ENCODE measurements at places on chromosomes 1 and 21. TPM values are rescaled to one million over a fixed set of nuclear protein-coding genes. Genes with fewer than 3 reads are reported as not detected.

GRCh38 chr1:94067196-94067595 is 53.8 kb downstream of the ABCA4 start:
- H3K4me3 ChIP-seq, result no peak overlapping the region
- H3K36me3 ChIP-seq, result no peaks in the 10 kb centered on the region
- no peak overlapping the region for H3K27ac ChIP-seq
- no peak for DNase-seq

- no peaks in the 10 kb centered on the region for H3K27me3 ChIP-seq
- no peak for DNase-seq
- H3K4me3 ChIP-seq, result no peak overlapping the region
- H3K4me1 ChIP-seq, result no peaks in the 10 kb centered on the region
- H3K27ac ChIP-seq, result no peak overlapping the region
- H3K36me3 ChIP-seq, result peaks cover 40% of the 10 kb centered on the region
Observed at GRCh38 chr1:39328586-39329121, 124.2 kb downstream of the MACF1 start.

DNA sequence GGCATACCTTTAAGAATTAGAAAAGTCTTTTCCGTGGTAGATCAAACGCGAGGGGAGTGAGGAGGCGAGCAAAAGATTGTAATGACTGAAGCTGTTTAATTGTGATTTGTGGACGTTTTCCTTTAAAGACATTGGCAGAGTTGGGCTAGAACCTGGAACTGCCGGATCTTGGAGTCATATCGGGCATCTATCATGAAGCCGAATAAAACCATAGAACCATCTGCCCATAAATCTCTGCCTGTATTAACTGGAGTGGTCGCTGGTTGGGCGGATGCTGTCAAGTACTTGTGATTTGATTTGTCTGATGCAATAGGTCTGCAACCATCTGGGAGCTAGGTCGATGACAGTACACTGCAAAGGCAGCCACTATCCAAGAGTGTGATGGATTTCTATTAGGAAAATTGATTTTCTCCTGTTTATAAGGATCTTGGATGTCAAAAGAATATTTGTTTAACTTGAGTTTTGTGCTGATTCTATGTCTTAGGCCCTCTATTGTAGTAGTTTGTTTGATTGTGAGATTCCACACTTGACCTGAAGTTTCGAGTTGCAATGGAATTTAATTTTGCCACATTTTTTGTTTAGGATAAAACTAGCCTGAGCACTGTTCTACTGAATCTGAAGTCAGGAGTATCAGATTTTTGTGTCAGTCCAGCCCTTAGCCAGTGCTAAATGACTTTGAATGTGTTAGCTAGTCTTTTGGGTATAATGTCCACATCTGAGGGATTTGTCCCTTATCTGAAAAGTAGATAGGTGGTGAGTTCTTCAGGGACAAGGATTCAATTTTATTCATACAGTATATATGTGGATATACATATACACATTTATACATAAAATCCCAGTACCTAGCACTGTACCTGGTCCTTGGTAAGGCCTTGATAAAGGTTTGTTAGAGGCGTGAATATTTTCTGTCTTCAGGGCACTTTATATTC is 1.2 kb downstream of the SARS1 start:
- H3K36me3 ChIP-seq, result peaks cover 33% of the 10 kb centered on the region
- H3K4me3 ChIP-seq, result peak overlapping the region; percentile 98
- DNase-seq, result peak; percentile 87

DNA sequence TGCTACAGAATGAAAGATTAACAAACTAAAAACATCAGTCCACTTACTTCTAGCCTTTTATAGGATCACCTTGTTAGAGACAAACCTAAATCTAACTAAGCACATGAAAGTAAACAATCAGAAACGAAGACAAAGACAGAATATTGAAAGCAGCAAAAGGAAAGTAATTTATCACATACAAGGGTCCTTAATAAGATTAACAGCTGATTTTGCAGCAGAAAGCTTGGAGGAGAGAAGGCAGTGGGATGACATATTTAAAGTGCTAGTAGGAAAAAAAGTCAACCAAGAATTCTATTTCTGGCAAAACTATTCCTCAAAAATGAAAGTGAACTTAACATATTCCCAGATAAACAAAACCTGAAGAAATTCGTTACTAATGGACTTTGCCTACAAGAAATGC is 286.4 kb downstream of the RWDD3 start:
- H3K4me1 ChIP-seq, result no peaks in the 10 kb centered on the region
- H3K27ac ChIP-seq, result no peak overlapping the region
- DNase-seq, result no peak

- H3K36me3 ChIP-seq, result peaks cover 6% of the 10 kb centered on the region
- no peak overlapping the region for H3K27ac ChIP-seq
- H3K27me3 ChIP-seq, result no peaks in the 10 kb centered on the region
- no peak overlapping the region for H3K4me3 ChIP-seq
Observed at GRCh38 chr1:52899445-52899894, 22.1 kb downstream of the ECHDC2 start.

- H3K4me1 ChIP-seq, result no peaks in the 10 kb centered on the region
- peaks cover 21% of the 10 kb centered on the region for H3K36me3 ChIP-seq
- no peak overlapping the region for H3K4me3 ChIP-seq
- DNase-seq, result no peak
- no peak overlapping the region for H3K27ac ChIP-seq
Observed at GRCh38 chr1:20931930-20932436, 144.9 kb upstream of the HP1BP3 start.

- H3K4me1 ChIP-seq, result peaks cover 21% of the 10 kb centered on the region
- H3K36me3 ChIP-seq, result no peaks in the 10 kb centered on the region
- H3K27me3 ChIP-seq, result peaks cover 15% of the 10 kb centered on the region
- no peak for DNase-seq
- no peak overlapping the region for H3K4me3 ChIP-seq
Observed at GRCh38 chr1:38142606-38143005, 96.0 kb upstream of the POU3F1 start.

DNA sequence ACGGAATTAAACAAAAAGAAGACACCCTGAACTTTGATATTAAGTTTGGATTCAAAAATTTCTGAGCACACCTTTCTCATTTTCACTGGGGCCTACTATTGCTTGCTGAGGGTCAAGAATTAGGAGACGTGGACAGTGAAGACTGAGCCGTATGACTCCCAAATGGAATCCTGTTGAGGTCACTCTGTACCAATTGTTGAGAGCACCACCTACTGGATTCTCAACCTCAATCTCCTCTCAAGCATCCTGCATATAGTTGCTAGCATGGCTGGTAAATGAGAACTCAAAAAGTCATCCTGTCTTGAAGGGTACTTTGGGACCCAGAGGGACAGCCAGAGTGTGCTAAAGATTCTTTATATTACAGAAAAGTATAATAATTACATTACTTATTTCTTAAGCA is 20.2 kb upstream of the MTR start:
- H3K27me3 ChIP-seq, result peaks cover 17% of the 10 kb centered on the region
- no peaks in the 10 kb centered on the region for H3K36me3 ChIP-seq
- H3K4me3 ChIP-seq, result no peak overlapping the region
- H3K27ac ChIP-seq, result no peak overlapping the region
- H3K4me1 ChIP-seq, result no peaks in the 10 kb centered on the region
- peak; percentile 60 for DNase-seq

- peaks cover under 1% of the 10 kb centered on the region for H3K4me1 ChIP-seq
- H3K36me3 ChIP-seq, result no peaks in the 10 kb centered on the region
- H3K4me3 ChIP-seq, result no peak overlapping the region
- peaks cover 23% of the 10 kb centered on the region for H3K27me3 ChIP-seq
Observed at GRCh38 chr21:45826676-45827301, 154.8 kb upstream of the COL6A1 start.

Gene C1QA
- not detected for total RNA-seq

Gene F13B
- not detected for total RNA-seq
